ENCODE measurements at places on chromosomes 5 and 9. TPM values are rescaled to one million over a fixed set of nuclear protein-coding genes. Genes with fewer than 3 reads are reported as not detected.

Gene C5orf58
- 0.68 TPM for total RNA-seq

Gene NTRK2
- total RNA-seq, result 57.1 TPM

Gene OLFM1
- 24.4 TPM for total RNA-seq

Gene COL27A1
- 7.7 TPM for total RNA-seq

Gene CCNJL
- total RNA-seq, result 0.17 TPM

Gene PDE8B
- total RNA-seq, result 74.8 TPM

Gene RNF183
- not detected for total RNA-seq

Gene GNPDA1
- 39.3 TPM for total RNA-seq

Gene SPINK7
- total RNA-seq, result not detected

Measured in subcutaneous adipose tissue (tissue), 4 donors.